Inflammatory macrophage treated with lipopolysaccharide for 4 hours (primary cell): ENCODE measurements at places on chromosomes 7 and 10.

DNA sequence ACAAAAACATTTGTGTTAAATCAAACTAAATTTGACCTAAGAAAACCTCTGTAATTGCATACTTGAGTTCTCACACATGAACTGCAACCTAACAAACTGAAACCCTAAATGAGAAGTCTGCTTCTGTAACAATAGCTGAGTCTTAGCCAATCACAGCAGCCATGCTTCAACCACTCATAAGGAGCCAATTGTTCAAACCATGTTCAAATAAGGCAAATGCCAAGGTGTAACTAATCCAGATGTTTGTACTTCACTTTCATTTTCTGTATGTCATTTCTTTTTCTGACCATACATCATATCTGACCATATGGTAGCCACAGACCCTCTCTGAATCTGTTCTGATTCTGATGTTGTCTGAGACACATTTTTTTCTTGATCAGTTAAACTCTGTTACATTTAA, 47.5 kb upstream of the ANTXRL start:
- peak; percentile 47 for DNase-seq

GRCh38 chr10:50511492-50512213, 112.1 kb downstream of the SGMS1 start:
- no peak for DNase-seq

- DNase-seq = no peak
Measured at GRCh38 chr10:86264481-86265231, 101.9 kb downstream of the GRID1 start.

- DNase-seq = peak; percentile 71
Measured at GRCh38 chr7:26278770-26279169, 12.9 kb upstream of the SNX10 start.

GRCh38 chr10:133335246-133336117, 1.2 kb downstream of the CALY start:
- DNase-seq = peak; percentile 52

- DNase-seq = no peak
Measured at GRCh38 chr7:156732091-156732625, 91.6 kb downstream of the RNF32 start.

DNA sequence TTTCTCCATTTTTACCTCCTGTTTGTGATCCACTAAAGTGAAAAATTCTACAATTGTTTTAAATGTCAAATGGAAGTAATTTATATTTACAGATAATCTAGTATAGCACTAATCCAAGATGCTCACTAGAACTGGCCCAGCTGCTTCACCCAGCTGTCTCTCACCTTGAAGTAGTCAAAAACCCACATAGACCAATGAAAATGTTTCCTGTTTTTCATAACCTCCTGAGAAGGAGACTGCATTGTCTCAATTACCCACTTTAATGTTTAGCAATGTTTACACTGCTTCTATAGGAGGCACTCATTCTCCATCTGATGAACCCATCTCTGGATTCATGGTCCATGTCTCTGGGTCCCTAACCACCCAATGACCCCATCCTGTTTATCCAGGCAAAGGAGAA, 56.1 kb upstream of the ADO start:
- no peak for DNase-seq

GRCh38 chr10:16909961-16910792, 93.0 kb upstream of the RSU1 start:
- DNase-seq = peak; percentile 69

- peak; percentile 59 for DNase-seq
Measured at GRCh38 chr10:89158446-89158845, 48.7 kb downstream of the CH25H start.

DNA sequence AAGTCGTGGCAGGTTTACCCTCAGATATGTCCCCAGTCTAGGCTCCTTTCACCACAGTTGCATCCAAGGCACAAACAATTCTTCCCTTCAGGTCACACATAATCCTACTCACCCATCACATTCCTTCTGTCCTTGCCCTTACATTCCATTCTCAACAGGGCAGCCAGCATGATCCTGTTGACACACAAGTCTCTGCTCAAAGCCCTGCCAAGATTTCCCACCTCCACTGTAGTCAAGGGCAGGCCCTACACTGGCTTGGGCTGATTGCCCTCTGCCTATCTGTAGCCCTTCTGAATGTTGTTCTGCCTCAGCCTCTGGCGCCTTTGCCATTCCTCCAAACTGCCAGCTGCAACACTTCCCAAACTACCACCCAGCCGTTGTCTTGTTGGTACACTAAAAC, 187.9 kb upstream of the AKR1E2 start:
- DNase-seq = no peak
